ENCODE measurements at places on chromosomes 16 and 17.

GRCh38 chr16:80299416-80299815 lies 241.4 kb upstream of the DYNLRB2 start:
- DNase-seq, result no peak

DNA sequence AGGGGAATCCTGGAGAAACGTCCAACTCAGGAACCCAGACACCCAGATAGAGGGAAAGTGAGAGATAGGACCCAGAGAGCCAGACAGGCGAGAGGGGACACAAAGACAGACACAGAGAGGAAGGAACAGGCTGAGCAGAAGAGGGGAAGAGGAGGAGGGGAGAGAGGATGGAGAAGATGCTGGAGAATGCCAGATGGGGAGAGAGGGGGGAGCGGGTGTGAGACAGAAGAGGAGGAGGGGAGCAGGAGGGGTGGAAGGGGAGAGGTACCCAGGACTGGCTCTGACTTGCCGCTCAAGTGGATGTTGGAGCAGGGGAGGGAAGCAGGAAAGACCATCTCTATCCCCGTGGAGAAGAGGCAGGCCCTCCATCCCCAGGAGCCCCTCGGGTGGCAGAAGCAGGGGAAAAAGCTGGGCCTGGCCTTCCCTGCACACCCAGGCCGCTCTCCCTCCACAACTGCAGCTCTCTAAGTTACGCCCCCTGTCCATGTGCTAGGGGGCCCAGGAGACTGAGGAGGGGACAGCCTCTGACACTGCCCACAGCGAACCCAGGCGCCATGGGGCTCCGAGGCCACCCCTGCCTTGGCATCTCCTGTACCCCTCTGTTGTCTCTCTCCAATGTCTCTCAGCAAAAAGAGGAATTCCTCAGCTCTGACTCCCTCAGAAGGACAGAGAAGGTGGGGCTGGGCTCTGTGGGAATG lies 4.8 kb downstream of the PPP1R9B start:
- no peak for DNase-seq

DNA sequence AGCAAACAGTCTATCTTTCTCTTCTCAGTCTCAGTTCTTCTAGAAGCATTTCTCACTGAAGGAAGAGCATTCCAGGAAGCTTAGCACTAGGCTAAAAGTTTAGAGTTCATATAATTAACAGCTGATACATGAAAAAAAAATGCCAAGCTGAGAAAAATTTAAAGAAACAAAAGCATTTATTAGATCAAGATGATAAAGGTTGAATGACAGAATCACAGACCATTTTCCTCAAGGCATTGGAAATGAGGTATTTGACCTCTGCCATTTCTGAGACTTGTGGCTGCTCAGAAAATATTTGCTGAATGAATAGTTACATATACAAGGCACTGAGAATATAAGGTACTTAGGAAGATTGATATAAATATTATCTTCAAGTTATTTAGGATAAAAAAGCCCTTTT lies 901.6 kb upstream of the GOT2 start:
- DNase-seq, result no peak

GRCh38 chr17:70184770-70185169 lies 15.4 kb downstream of the KCNJ2 start:
- DNase-seq, result no peak

GRCh38 chr16:61549327-61549726 lies 486.9 kb downstream of the CDH8 start:
- no peak for DNase-seq

DNA sequence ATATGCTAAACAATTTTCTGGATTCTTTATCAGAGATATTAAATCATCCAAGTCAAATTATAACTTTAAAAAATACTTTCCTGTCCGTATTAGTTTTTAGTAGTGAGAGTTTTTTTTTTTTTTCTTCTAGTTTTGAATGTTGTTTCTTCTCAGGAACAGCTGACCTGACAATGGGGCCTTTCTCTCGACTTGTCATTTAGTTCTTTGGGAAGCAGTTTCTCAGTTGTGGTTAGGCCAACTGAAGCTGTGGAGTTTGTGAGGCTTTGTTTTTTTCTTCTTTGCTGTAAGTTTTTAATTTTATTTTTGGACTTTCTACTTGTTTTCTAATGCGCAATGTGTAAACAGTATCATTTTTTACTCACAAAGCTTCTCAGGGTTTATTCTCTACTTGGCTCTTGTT lies 140.8 kb downstream of the FTO start:
- no peak for DNase-seq

DNA sequence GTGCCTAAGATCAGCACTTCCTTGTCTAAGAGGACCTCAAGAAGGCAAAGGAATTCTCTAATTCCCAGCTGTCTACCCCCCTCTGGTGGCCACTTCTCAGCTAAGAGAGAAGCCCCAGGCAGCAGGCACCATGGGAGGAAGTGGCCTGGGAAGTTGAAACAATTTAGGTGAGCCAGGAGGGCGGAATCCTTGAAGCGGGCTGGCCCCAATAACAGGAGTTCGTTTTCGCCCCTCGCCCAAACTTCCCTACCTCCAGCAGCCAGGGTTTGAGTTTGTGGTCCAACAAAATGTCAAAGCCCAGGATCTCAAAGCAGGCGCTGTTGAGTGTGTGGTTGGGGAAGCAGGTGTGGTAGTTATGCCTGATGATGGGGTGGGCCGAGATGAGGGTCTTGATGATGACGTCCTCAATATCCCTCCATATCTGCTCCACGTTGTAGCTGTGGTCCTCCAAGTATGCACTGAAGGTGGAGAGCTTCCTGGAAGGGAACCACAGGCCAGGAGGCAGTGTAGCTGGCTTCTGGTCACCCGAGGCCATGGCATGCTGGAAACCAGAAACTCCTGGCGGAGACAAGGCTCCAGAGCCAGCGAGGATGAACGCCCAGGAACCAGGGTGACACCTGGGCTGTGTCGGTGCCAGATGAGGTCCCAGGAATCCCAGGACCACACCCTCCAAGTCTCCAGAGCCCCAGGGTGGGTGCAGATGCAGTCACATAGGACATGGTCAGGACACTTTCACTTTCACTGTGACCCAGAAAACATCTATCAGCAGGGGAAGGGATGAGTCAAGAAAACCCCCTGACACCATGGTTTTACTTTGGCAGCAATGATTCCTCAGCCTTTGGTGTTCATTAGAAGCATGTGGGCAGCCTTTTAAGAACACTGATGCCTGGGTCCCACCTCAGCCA lies 25.6 kb downstream of the TTLL6 start:
- DNase-seq, result no peak

DNA sequence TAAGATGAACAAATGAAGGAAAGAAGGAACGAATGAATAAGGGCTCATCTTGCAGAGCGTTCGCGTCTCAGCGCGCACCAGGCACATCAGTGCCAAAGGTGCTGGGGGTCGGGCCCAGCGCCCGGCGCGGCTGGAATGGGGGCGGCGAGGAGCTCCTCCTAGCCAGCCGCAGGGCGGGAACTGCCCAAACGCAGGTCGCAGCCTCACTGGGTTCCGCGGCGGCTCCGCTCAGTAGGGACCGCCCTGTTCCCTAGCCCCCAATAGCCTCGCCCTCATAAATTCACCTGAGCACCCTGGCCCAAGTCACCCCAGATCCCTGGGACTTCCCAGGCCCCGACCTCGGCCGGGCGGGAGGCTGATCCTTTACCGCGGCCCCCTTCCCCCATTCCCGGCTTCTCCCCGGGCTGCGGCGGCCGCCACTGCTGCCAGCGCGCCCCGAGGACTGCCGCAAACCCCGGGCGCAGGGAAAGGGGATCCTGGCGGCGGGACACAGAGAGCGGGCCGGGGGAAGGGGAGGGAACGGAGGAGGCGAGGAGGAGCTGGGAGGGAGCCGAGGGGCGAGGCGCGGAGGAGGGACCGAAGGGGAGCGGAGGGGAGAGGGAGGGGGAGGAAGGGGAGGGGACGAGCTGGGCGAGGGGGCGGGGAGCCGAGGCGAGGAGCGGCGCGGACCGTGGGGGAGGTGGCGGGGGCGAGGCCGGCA lies 377 bp upstream of the CRHR1 start:
- no peak for DNase-seq

DNA sequence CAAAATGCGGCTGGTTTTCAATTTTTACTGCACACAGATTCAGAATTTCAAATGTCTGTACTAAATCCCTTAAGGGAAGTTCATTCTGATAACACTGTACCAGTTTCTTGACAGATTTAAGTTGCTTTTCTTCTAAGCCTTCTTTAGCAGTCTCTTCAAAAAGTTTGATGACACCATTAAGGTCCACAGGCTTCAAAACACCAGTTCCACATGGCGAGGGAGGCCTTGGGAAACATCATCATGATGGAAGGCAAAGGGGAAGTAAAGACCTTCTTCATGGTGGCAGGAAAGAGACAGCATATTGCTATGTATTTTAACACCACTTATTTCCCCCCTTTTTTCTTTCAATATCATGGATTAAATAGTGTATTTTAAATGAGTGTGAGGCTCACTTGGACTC lies 24.5 kb downstream of the NLRC5 start:
- DNase-seq, result no peak

- no peak for DNase-seq
Measured at GRCh38 chr17:1109606-1110540, 69.9 kb downstream of the ABR start.

DNA sequence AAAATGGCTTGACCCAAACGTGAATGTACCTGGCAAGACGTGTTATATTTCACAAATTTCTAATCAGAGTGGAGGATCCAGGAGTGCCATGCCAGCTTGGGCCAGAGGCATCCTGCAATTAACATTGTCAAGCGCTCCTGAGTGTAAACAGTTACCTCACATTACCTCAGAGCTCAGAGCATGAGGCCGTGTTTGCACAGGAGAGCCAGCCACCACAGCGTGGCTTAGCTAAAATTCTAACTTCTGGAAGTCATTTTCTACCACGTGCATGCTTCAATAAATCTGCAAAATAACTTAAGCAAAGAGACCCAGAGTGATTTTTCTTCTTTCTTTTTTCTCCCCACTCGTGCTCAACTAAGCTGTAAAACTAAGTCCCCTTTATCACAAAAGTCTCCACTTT lies 769.0 kb downstream of the KCNJ2 start:
- peak; percentile 17 for DNase-seq

DNA sequence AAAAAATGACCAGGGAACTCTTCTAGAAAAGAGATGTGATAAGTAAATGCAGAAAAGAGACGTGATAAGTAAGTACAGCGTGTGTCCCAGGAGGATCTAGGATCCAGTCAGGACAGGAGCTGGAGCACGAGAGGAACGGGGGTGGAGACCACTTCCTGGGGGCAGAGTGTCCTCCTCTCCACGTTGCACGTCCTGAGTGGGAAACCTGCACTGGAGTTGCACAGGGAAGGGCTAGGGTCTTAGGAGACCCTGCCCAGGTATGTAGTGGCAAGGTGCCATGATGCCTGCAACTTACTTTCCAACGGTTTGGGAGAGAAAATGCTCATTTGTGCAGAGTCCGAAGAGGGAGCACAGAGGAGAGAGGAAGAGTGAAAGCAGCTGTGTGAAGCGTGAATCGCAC lies 55.8 kb downstream of the RNF213 start:
- DNase-seq, result no peak

DNA sequence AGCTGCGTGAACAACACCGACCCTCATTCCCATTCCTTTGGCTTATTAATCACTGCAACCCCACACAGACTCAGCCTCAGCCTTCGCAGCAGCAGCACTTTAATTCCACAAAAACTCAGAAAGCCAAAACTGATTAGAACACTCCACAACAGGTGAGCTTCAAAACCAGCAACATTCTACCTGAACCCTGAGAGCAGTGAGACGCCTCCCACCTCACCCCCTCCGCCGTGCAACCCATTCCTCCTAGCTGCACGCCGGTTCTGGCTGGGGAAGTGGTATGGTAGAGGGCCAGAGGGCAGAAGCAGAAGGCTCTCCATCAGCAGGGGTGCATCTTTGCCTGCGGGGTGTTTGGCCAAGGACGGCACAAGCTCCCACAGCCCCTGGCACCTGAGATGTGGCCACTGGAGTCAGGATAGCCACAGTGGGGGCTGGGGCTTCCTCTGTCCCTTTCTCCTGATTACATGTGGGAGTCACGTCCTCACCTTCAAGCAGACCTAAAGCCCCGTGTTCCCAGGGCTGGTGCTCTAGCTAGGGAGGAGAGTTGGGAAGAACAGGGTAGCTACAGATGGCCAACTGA lies 1.6 kb downstream of the BORCS6 start:
- no peak for DNase-seq

DNA sequence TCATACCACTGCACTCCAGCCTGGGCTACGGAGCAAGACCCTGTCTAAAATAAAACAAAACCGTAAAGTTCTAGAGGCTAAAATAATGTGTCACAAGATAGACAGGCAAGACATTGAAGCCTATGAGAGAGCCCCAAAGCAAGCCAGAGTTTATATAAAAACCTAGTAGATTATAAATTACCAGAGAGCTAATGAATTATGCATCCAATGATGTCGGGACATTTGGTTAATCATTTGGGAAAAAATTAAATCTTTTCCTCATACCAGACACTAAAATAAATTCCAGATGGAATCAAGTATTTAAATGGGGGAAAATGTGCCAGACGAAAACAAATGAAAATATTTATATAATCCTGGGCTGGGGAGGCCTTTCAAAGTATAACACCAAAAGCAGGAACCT lies 24.2 kb downstream of the CCDC40 start:
- no peak for DNase-seq

- no peak for DNase-seq
Measured at GRCh38 chr16:59881376-59881775, 1147.3 kb upstream of the GOT2 start.

DNA sequence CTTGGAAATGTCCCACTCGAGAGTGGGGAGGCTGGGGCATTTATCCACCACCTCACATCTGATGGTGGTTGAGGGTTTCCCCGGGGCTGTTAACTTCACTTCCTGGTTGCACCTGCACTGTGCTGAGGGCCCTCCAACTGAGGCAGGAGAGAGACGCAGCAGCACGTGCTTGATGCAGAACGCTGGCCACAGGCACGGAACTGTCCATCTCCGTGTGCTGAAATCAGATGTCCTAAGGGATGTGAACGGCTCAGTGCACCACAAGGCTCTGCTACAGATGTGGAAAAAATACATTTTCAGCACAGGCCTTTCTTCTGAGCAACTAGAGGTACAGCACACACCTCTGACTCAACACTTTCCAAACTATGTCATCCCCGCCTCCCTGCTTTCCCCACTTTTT lies 114.8 kb upstream of the C16orf82 start:
- no peak for DNase-seq

DNA sequence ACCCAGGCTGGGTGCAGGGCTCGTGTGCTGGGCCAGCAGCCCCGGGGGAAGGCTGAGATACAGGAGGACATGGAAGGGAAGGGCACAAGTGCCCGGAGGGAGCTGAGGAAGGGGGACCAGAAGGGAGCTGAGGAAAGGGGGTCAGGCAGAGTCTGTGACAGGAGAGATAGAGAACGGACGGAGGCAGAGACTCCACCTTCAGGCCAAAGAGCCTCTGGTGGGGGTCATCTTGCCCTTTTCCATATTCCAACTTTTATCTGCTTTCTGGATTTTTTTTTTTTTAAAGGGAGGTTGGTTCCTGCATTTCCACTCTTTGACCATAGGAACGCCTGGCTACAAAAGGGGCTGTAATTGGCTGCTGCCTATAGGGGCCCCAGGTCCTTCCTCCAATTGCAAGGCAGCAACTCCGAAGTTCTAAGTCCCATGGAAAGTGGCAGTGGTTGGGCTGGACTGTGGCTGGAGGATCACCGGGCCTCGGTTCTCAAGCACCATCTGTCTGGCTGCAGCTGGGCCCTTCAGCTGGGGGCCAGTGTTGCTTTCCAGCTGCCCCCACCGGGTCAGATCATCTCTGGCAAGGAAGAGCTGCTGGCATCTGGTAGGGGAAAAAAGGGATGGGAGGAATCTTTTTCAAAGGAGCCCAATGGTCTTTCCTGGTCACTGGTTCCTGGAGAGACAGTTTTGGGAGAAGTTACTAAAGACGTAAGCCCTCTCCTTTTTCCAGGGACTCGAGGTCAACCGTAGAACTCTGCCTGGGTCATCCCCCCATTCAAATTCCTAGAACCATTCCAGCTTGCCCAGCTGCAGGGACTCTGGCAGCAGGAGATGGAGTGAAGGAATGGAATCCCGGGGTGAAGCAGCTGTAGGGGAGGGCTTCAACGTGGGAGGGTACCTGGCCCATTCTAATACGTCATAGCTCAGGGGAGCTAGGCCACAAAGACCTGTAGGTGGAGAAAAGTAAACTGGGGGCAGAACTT lies 13.1 kb upstream of the MRPS23 start:
- DNase-seq, result no peak

Measured in NCI-H748 treated with DMSO at 0.1 percent for 48 hours (cell line).